ACHN (cell line): ENCODE measurements at places on chromosomes 12 and 14.

DNA sequence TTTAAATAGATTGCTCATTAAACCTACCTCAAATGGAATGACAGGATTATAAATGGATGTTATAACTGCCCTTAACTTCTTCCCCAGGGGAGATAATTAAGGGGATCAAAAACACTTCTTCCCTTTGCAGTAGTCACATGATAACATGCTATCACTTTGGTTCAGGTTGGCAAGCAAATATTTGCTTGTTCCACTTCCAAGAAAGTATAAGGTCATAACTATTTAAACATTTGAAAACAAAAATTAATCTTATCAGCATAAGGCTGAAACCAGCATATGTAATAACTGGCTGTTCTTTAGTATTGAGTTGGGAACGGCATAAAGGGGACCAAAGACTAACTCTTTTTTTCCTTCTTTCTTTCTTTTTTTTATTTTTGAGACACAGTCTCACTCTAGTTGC lies 2.4 kb upstream of the LYZ start:
- DNase-seq = no peak

DNA sequence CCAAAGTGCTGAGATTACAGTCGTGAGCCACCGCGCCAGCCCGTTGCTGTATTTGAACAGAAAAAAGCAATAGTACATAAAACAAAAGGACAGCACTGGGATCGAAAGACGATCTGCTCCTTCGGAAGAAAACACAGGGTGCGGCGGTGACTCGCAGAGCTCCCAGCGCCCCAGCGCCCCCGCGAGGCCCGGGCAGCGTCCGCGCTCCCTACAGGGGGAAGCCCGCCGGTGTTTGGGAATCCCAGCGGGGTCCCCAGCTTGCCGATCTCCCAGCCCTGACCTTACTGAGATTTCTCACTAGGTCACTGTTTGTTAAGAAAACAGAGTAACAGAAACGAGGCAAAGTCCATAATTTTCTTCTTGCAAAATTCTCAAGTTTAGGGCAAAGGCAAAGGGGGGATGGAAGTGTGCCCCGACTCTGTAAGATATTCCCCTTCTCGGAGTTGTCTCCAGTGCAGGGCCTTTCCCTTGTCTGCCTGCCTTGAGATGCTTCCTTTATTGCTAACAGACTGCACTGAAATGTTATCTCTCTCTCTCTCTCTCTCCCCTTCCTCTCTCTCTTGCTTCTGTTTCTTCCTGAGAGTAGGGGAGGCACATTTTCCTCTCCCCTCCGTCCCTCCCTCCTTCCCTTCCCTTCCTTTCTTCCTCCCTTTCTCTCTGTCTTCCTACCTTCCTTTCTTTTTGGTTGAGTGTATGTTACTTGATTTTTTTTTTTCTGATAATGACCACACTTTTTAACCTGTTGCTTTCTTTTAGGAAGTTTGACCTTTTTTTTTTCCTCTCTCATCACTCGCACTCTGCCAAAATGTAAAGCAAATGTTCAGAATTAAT lies 91.9 kb downstream of the TMEM30B start:
- peak; percentile 71 for DNase-seq

DNA sequence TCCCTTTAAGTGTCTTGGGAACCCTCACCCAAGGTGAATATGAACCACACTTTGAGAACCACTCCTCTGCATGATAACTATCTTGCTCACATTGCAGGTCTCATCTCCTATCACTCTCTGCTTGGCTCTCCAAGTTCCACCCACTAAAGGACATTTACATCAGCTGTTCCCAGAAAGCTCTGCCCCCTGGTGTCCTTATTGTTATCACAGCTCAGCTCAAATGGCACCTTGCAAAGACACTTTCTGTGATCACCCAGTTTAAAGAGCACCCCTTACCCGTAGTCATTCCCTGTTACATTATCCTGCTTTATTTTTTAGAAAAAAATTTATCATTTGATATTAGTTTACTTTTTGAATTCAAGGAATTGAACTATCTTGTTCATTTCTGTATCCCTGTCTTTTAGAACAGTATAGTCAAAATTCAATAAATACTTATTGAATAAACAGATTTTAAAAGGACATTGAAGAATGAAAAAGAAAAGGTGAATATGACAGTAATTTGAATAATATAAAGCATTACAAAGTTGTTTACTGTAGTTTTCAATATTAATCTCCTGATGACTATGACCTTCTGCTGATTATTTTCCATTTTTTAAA lies 20.5 kb upstream of the GUCY2C start:
- DNase-seq = peak; percentile 62

GRCh38 chr12:106204312-106204711 lies 43.5 kb downstream of the CKAP4 start:
- DNase-seq = no peak

- DNase-seq = no peak
Observed at GRCh38 chr12:81866081-81866480, 106.9 kb upstream of the PPFIA2 start.

- DNase-seq = no peak
Observed at GRCh38 chr12:62190689-62191490, 69.3 kb upstream of the USP15 start.

DNA sequence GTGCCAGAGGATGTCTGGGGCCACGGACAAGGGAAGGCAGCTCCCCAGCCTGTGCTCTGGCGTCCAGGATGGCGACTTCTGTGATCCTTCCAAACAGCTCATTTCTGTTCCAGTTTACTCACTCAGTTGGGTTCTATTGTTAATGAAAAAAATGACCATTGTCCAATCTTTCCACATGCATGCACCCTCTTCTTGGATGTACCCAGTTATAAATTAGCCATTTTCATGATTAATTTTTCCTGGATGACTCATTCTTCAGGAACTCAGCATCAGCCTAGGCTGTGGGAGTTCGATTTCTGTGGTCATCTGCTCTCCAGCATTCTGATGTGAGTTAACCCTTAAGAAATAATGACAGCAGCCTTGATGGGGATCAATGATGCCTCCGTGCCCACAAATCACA lies 926.8 kb downstream of the BCL11B start:
- peak; percentile 85 for DNase-seq

DNA sequence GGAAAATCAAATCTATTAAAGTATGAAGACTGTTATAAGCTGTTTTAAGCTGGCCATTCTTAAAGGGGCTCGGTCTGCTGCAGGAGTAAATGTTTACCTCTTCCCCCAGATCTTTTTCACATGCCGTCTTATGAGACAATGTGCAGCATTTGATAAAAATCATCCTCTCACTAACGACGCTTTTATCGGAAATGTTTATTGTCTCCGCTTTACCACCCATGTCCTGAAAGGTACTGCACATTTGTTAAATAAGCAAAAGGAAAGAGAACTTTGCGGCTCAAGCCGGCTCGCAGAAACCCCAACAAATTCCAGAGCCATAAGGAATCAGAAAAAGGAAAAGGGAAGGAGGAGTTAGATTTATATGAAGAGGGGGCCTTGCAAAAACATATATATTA lies 137.8 kb downstream of the HMGA2 start:
- DNase-seq = no peak

DNA sequence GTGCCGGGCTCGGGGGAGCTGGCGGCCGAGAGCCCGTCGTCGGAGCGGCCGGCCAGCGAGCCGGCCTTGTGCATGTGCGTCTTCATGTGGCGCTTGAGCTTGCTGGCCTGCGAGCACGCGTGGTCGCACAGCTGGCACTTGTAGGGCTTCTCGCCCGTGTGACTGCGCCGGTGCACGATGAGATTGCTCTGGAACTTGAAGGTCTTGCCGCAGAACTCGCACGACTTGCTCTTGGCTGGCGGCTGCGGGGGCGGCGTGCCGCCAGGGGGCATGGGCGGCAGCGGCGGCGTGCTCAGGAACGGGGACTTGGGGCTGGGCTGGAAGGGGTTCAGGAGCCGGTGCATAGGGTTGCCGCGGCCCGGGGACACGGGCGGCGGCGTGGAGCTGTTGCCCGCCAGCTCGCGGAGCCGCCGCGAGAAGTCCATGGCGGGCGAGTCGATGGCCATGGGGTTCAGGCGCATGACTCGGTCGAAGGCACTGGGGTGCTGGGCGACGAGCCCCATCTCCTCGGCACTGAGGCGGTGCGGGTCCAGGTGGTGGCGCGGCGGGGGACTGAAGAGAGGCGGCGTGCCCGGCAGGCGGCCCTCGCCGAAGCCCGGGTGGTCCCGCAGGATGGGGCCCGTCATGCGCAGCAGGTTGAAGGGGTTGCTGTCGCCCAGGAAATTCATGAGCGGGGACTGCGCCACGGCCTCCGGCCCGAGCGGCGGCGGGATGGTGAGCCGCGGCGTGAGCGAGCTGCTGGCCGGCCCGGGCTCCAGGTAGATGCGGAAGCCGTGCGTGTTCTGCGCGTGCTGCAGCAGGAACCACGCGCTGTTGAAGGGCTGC lies 96.5 kb downstream of the BCL11B start:
- DNase-seq = no peak

DNA sequence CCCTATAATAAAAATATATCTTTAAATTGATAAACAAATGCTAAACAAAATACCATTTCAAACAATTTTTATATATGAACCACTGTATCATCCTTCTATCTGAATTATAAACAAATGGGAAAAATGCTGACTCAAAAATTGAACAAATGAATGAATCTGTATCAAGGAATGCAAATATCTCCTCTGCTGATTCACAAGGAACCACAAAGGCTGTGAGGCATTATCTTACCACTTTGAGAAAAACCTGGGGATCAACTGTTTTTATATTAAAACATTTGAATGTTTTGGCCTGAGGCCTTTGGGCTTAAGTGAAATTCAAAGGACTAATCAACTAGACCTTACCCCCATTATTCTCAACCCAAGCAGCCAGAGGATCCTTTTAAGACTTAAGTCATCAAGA lies 86.3 kb downstream of the EML5 start:
- no peak for DNase-seq
